Left renal pelvis (tissue), 4 donors: ENCODE measurements at places on chromosomes 7 and 10. TPM values are rescaled to one million over a fixed set of nuclear protein-coding genes. Genes with fewer than 3 reads are reported as not detected.

- no peak for DNase-seq
Measured at GRCh38 chr10:46318799-46319198, 32.0 kb downstream of the ANTXRL start.

- no peak for DNase-seq
Measured at GRCh38 chr10:120802935-120803334, 48.2 kb upstream of the WDR11 start.

- no peak for DNase-seq
Measured at GRCh38 chr7:131689662-131690234, 133.3 kb upstream of the PODXL start.

DNA sequence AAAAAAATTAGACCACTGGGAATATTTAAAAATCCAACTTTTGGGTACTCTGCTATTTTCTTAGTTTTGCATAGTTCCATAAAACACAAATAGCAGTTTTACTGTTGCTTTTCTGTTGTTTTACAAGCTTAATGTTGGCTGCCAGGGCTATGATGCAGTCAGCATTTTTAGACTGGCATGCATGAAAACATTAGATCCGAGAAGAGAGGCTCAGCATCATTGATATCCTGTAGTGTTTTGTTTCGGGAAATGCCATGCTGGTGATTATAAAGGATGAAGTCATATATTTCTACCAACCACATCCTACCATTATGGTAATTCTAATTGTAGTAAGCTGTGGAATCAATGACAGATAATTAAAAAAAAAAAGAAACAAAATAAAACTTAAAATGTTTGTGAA is 104.6 kb downstream of the MBL2 start:
- DNase-seq = no peak

GRCh38 chr7:50552921-50553320 is 12.3 kb downstream of the DDC start:
- no peak for DNase-seq

DNA sequence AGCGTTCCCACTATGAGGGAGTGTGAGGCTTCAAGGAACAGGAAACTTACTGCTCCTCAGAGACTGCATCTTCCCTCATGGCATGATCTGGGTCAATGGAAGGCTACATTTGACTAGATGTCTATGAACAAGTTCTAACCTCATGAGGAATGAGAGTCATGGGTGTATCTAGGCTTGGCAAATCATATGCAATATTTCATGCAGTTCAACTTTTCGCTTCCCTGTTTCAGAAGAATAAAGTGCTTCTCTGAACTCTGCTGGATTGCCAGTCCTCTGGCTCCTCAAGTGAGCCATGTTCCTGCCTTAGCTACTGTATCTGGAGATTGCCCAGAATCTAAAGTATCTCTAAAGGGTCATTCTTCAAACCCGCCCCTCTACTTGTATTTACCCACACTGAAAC is 54.3 kb upstream of the SEMA3A start:
- no peak for DNase-seq

DNA sequence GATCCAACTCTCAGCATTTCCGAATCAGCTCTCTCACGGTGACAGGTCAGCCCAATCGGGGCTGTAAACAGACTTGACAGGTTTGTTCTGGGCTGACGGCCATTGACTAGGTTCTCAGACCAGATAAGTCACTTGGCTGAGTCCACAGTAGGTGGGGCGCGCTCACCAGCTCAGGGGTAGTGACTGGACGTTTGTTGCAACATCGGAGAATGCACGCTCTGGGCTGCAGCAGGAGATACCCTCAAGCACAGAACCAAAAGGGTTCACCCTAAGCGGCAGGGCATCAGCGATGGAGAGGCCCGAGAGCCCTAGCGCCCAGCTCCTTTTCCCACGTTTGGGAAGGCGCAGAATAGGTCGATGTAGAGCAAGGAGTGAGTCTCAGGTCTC is 1.8 kb downstream of the KLLN start:
- DNase-seq = no peak

DNA sequence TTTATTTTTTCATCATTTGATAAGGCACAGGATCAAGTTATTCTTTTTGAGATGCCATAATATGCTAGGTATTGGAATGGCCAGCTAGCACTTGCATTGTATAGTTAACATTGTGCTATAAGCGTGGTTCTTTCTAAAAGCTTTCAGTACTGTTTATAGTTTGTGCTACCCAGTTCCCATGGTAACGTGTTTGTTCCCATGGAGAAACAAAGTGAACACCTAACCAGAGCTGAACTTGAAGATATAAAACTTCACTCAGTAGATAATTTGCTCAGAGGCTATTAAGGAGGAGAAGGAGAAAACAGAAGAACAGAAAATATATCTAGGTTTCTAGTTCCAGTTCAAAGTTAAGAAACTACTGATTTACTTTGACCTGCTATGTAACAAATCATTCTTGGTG is 23.6 kb upstream of the ITGB8 start:
- DNase-seq = no peak

GRCh38 chr7:102260856-102261255 is 25.8 kb upstream of the SH2B2 start:
- DNase-seq = no peak

- DNase-seq = no peak
Measured at GRCh38 chr7:66837007-66837406, 84.0 kb upstream of the TMEM248 start.

DNA sequence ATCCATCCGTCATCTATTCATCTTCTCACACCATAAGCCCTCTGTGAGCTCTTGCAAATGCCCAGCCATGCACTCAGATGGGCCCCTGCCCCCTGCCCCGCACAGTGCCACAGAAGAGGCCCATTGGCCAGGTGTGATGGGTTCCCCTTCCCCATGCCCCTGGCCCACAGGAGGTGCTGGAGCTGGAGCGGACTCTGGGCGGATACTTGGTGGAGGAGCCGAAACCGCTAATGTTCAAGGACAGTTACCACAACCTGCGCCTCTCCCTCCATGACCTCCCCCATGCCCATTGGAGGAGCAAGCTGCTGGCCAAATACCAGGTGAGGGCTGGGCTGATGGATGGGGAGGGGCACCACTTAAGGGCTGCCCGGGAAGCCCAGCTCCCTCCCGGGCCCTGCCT is 23.4 kb upstream of the SLC29A3 start:
- DNase-seq = no peak

DNA sequence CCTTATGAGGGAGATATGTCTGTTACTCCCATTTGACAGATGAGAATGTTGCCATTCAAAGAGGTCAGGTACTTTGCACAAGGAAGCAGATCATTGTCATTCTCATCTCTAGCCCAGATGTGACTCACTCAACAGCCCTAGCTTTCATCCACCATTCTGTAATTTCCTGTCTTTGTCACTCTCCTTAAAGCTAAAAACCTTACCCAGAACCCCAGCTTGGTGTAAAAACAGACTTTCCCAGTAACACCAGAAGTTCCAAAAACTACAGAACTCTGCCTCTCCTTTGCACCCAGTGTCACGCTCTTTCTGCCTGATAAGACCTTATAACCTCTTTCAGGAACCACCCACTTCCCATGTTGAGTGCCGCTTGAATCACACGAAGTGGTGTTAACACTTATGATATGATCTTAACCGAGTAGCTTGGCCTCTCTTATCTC is 89.1 kb upstream of the SP4 start:
- no peak for DNase-seq

DNA sequence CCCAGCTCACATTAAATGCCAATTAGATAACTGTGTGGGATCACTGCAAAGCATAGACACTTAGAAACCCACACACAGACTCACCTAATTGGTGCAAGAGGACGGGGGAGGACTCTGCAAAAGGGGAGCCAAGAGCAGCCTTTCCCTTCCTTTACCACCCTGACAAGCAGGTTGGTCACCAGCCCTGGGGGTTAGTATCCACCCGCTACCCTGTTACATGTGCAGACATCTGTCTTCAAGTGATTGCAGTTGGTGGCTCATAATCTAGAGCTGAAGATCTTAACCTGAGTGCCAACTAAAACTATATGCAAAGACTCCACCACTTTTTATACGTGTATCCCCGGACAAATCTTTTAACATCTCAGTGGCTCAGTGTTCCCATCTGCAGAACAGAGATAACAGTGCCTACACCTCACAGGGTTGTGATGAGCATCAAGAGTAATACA is 56.9 kb downstream of the SORBS1 start:
- no peak for DNase-seq

DNA sequence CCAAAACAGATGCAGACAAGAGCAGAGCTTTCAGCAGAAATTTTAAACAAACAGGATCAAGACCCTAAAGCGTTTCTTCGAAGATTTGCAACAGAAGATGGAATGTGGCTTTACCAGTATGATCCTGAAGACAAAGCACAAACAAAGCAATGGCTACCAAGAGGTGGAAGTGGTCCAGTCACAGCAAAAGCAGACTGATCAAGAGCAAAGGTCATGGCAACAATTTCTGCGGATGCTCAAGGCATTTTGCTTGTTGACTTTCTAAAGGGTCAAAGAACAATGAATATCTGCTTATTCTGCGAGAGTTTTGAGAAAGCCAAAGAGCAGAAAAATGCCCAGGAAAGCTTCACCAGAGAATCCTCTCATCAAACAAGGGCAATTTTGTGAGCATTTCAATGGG is 130.4 kb downstream of the MBL2 start:
- DNase-seq = no peak

DNA sequence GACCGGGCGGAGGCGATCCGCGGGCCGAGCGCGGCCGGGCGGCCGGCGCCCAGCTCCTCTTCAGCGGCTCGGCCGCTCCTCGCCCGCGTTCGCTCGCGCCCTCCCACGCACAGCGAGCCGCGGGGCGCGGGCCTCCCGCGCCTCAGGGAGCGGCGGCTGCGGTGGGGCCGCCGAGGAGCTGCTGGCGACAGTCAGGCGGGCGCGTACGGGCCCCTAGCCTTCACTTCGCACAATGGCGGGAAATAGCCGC is at the start of gene MCMBP:
Gene MCMBP, minus strand, starts transcription at position 234 of the 250 bp plus-strand sequence. CDS start 259 bp downstream, outside the sequence.
- no peak for DNase-seq

- no peak for DNase-seq
Measured at GRCh38 chr7:33845991-33846509, 59.3 kb upstream of the BMPER start.

GRCh38 chr10:75379212-75379724 is 22.3 kb downstream of the ZNF503 start:
- no peak for DNase-seq

The PDE6C gene
- polyA plus RNA-seq = 0.24 TPM

The LRRD1 gene
- polyA plus RNA-seq = 0.67 TPM

The AQP1 gene
- 39.4 TPM for polyA plus RNA-seq

The CDNF gene
- 2.9 TPM for polyA plus RNA-seq

The EVX1 gene
- polyA plus RNA-seq = not detected

The CDC14C gene
- polyA plus RNA-seq = 0.08 TPM

The TMEM139 gene
- polyA plus RNA-seq = 72.7 TPM

The ANLN gene
- polyA plus RNA-seq = 33.4 TPM

The TUBGCP2 gene
- polyA plus RNA-seq = 45.5 TPM

The NACAD gene
- polyA plus RNA-seq = 10.0 TPM

The NPC1L1 gene
- polyA plus RNA-seq = 2.2 TPM
